ENCODE measurements at places on chromosomes 1 and 21.

DNA sequence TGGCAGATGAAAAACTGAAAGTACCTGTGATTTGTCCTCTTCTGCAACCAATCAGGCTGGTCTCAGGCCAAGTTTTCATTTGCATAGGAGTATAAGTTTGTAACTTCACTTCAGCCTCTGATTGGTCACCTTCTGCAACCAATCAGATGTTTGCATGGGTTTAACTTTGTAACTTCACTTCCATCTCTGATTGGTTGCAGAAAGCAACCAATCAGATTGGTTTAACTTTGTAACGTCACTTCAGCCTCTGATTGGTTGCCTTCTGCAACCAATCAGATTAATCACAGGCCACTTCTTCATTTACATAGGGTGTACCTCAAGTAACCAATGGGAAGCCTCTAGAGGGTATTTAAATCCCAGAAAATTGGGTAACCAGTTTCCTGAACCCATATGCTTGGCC lies 18.9 kb upstream of the TUT4 start:
- no peak for DNase-seq

DNA sequence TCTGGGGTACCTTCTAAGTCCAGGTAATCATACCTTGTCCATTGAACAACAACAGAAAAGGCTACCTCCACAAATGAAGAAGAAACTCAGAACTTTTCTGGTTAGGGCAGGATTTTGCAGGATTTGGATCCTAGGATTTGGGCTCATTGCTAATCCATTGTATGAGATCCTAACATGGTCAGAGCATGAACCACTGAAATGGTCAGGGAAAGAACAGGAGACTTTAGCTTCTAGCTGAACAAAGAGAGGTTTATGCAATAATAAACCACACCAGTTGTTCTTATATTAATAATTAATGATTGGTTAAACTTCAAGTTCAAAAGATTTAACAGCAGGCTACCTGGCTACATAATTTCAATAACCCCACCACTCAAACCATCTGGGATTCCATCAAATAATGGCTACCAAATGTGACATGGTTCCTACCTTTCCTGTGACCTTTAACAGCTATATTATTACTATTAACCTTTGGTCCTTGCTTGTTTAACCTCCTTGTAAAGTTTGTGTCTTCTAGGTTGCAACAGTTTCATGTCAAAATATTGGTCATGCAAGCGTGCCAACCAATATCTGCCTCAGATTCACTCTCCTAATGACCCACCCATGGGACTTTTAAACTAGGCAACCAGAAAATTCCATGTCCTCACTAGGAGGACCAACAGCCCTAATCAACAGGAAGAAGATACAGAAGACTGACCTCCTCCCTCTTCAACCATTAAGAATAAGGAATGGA lies 60.6 kb upstream of the USH2A start:
- no peak for DNase-seq

DNA sequence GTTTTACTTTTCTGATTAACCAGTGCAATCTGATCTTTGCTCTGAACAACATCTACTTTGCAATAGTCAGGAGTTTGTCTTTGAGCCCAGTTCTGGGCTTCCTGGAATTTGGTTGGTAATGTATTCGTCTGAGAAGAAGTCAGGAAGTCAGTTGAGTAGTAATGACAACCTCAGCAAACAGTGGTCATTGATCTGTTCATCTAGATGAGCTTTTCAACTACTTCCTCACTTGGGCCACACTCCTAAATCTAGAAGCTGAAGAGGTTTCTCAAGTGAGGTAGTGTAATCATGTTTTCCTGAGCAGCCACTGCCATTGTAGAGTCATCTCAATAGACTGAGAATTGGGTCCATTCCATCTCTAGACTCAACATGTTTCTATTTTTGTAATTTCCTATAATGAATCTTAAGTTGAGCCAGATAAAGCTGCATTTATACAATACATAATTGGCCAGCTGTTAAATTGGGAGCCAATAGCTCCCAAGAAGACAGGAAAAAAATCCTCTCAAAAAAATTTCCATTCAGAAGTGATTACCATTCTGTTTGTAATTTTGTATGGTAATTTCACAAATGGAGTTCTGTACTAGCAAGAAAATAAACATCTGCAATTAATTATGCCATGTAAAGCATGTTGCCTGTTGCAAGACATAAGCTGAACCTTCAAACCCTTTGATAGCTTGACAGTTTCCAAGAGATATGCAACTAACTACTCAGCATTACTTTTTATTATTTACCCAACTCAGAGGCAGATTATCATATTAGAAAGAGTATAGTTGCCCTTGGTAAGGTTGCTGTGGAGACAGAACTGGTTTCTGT lies 49.6 kb downstream of the WDR64 start:
- no peak for DNase-seq

DNA sequence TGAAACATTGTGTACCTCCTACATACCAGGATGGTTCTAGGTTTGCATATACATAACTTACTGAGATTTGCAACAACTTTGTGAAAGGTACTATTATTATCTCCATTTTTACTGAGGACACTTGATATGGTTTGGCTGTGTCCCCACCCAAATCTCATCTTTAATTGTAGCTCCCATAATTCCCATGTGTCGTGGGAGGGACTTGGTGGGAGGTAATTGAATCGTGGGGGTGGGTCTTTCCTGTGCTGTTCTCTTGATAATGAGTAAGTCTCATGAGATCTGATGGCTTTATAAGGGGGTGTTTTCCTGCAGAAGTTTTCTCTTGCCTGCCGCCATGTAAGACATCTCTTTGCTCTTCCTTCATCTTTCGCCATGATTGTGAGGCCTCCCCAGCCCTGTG lies 40.1 kb downstream of the IGSF21 start:
- no peak for DNase-seq

DNA sequence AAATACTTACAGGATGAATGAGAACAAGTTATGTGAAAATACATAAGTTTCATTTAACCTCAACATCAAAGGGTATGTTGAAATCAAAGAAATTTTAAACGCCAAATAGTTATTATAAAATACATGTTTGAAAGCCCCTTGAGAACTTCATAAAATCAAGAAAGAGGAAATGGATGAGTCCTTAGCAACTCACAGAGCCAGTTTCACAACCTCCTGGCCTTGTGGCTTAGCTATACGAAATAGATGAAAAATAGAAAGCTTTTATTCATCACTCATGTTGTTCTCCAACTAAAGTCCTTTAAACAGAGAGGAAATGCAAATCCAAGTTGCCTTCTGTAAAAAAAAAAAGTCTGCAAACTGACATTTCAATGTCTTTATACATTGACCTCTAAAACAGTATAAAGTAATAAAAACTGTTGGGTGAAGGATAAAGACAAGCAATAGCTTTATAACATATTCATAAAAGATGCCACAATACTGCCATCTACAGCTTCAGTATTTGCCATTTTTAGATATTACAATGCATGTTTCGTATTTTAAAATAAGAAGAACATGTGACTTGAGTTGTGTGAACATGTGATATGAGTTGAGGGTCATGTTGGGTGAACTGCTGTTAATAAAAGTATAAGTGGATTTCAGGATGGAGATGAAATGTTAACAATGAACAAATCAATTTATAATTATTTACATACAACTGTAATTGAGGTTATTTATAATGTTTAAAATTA lies 847.8 kb downstream of the MRPL39 start:
- DNase-seq: no peak

GRCh38 chr1:42807056-42807668 lies 9.8 kb upstream of the ERMAP start:
- DNase-seq: no peak

DNA sequence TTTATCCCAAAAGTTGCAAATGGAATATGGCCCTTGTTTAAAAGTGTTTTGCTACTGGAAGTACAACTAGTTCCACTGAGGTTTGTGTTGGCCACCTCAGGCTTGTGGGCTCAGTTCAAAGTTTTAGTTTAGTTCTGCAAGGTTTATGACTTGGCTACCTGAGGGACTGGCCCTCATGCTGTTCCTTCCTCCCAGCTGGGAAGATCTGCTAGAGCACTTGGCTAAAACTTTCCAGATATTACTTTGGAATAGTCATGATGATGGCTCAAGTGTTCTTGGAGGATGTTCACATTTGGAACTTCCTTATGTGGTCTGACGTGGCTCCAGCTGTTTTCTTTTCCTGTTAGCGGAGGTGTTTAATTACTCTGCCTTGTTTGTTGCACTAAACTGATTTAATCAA lies 110.2 kb upstream of the IVNS1ABP start:
- no peak for DNase-seq

DNA sequence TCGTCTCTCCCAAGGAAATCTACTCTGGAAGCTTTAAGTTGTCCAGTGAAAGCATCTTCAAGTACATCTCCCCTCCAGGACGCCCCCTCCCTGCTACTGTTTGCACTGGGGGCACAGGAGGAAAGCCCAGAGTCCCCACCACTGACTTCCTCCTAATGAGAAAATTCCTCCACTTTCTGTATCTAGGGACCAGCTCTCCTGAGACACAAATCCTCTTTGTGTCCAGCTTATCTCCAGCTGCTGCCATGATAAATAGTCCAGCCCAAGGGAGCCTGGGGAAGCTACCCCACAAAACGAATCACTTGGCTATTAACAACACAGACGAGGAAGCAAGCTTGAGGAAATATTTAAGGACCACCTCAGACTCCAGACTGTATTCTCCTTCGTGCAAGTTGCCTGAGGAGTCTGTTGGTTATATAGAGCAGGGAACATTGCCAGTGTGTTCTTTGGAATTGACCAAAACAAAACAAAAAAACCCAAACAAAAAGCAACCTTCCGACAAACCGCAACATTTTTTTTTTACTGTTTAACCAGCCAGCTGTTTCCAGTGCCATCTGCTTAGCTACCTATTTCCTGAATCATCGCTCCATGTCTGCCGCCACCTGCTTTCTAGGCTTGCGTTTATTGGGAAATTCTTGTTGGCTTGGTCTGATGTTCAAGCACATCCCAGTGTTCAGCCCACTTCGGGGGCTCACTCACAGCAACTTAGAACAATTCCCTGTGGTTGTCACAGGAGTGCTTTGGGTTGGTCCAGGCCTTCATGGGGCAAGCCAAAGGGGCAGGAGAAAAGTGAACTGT lies 7.7 kb downstream of the C1orf226 start:
- DNase-seq: no peak

DNA sequence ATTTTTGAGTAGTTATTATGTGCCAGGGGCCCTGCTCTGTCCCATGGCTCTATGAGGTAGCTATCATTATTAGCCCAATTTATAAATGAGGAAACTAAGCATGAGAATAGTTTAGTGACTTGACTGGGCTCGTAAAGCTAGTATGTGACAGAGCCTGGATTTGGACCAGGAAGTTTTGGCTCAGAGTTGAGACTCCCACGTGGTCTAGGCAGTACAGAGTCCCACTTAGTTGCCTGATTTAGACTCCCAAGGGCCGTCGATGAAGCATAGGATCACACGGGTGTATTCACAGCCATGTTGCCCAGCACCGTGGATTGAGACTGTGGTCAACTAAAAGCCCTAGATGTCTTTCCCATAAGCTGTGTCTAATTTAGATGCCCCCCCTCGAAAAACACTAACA lies 81.7 kb downstream of the DDX20 start:
- DNase-seq: no peak

DNA sequence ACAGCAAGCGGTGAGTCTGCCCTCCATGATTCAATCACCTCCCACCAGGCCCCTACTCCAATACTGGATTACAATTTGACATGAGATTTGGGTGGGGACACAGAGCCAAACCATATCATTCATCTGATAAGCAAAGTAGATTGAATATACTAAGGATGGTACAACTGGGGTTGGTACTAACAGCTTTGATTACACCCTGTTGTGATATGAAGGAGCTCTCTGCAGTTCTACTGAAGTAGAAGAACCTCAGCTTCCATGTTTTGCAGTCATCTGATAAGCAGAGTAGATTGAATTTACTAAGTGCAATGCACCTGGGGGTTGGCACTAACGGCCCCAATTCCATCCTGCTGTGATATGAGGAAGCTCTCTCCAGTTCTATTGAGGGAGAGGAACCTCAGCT lies 31.1 kb downstream of the RWDD3 start:
- no peak for DNase-seq

DNA sequence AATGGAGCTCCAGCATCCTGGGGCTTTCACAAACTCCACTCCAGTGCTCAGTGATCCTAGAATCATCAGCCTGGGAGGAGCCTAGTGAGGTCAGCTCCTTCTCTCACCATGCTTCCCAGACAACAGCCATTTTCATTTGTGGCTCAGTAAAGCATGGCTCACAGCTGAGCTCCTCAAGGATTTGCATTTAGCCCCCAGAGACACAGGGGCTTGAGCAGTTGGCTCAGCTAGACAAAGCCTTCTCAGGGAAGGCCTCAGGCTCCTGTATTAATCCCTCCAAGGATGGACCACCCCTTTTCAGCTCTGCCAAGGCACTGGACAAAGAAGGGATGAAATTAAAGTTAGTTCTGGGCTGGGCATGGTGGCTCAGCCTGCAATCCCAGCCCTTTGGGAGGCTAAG lies 39.5 kb downstream of the ERI3 start:
- no peak for DNase-seq

DNA sequence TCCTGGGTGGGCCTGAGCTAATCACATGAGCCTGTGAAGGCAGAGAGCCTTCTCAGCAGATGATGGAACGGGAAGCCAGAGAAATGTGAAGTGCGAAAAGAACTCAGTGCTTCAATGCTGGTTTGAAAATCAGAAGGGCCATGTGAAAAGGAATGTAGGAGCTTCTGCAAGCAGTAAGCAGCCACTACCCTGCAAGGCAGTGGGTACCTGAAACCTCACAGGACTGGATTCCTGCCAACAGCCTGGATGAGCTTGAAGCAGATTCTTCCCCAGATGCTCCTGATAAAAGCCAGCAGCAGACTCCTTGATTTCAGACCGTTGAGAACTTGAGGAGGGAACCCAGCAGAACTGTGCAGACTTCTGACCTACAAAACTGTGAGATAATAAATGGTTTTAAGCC lies 158.6 kb downstream of the SYT2 start:
- DNase-seq: no peak

DNA sequence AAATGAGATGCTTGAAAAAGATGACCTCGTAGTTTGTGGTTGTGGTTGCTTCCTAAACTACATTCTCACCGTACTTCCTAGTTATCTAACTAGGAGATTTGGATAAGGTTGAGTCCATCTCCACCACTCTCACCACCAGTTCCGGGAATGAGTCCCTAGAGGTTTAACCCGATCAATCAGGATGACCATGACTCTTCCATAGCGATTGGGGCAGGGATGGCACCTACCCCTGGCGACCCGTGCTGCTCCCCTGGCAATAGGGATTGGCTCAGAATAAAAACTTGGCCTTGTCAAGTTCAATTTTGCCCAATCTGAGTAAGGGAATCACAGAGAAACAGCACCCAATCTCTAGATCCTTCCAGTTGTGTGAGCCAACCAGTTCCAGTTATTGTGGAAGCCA lies 2.7 kb upstream of the MIS18A start:
- no peak for DNase-seq

- no peak for DNase-seq
Observed at GRCh38 chr1:76547916-76548315, 319.4 kb upstream of the ST6GALNAC5 start.

DNA sequence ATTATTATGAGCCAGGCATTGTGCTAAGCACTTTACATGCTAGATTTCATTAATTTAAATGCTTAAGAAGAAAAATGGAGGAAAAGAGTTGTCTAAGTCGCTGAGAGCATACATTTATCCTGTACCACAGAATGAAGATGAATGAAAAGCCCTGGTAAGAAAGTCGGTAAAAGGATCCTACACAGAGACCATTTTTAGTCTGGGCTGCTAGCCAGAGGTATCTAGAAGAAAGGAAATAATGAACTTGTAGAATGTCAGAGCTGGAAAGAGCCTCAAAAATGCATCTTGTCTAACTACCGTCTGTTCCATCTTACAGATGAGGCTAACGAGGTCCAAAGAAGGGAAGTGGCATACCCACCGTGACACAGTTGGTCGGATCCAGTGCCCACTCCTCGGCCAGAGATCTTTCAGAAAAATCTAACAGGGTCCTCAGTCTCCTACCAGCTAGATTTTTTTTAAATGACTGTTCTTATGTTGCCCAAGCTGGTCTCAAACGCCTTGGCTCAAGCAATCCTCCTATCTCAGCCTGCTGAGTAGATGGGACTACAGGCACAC lies 12.2 kb upstream of the TNR start:
- DNase-seq: no peak
